B cell (primary cell): ENCODE measurements at places on chromosomes 2 and 18.
A peak's percentile ranks its signal among the peaks of the same experiment; 100 is the strongest.

- DNase-seq, result no peak
Measured at GRCh38 chr2:237479747-237480146, 7.3 kb upstream of the MLPH start.

GRCh38 chr18:7725473-7725872, 158.4 kb downstream of the PTPRM start:
- DNase-seq, result no peak

- peak; percentile 23 for DNase-seq
Measured at GRCh38 chr2:24492421-24493279, 1.6 kb downstream of the NCOA1 start.

DNA sequence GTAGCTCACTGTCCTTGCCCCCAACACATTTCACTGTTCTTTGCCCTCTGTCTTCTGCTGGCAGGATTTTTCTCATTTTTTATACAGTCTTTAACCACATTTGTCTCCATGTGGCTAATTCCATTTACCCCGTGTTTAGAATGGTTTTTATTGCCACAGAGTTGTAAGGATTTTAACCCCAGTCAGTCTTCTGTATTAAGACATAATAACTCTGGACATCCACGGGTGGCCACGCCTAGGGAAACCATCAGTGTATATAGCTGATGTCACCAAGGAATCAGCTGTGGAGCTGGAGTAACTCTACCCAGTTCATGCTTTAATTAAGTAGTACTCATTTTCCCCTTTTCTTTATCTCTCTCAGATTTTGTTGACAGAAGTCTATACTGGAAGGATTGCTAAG, 139.8 kb downstream of the MAP4K4 start:
- no peak for DNase-seq

DNA sequence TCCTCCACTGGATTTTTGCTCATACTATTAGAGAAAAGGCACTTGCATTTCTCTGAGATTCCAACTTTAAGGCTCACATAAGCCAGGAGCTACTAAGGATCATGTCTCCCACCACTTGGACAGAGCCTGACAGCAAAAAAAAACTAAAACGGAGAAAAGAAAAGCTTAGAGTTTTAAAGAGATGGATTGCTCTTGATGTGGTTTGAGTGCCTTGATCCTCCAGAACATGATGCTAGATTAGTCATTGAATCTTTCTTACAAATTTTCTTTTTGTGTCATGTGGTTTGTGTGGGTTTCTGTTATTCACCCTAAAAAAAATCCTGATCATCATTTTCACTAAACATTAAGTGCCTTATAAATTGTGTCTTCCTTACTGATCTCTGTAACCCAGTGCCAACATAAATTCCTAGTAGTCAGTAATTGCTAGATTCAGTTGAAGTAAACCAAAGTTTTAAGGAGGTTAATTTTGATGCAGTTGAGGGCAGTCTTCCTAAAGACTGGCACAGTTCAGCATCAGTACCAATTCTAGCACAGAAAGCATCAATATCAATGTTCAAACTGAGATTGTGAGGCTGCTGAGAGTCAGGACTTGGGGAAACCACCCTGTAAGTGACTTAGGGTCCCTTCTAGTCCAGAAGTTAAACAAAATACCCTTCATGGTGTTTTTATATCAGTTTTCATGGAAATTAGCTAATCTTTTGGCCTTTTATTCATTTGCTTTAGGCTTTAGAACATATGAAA, 206.3 kb downstream of the RAD51AP2 start:
- no peak for DNase-seq

GRCh38 chr2:120683701-120684100, 52.0 kb upstream of the GLI2 start:
- DNase-seq, result no peak

GRCh38 chr2:109009920-109010610, 21.0 kb upstream of the EDAR start:
- DNase-seq, result no peak

DNA sequence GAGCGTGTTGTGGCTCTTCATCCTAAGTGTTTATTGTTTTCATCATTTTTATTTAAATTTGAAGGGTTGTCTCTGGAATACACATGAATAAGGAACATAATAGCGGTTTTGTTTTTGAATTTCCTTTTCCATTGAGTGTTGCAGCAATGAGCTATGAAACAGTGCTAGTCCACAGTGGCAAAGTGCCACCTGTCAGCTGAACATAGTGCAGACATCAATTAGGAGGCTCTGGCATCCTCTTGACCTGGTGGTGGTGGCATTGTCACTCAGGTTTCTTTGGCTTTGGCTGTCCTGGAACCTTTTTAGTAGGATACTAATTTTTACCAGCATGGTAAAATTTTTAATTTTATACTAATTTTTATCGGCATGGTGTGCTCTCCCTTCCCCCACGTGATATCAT, 63.2 kb downstream of the UGGT1 start:
- no peak for DNase-seq

DNA sequence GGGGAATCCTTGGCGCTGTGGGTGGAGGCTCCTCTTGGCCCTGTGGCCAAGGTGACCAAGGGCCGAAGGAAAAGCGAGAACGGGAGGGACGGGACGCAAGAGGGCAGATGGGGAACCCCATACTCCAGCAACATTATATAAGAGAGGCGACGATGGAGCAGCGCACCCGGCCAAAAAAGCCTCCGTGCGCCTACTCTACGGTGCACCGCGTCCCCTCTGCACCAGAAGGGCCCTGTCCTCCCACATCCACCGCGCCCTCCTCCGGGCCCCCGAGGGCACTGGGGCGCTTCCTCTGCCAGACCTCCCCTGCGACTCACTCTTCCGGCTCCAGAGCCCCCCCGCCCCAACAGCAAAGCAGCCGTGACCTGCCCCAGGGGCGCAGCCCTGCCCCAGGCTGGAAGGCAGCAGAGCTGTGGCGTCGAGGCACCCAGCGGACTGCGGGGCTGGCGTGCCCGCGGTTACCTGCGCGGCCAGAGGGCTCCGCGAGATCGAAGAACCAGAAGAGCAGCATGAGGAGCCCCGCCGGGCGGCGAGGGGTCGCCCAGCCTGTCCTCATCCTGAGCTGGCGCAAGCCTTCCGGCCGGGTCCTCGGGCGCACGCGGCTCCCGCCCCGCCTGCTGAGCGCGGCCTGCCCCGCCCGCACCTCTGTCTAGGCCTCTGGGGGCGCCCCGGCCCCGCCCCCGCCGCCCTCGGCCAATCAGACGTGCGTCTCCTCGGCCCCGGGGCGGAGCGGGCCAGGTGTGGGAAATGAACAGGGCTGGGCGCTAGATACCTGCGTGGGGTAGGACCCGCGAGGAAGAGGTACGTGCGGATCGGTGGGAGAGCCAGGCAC, 106.3 kb upstream of the CD302 start:
- peak; percentile 90 for DNase-seq

DNA sequence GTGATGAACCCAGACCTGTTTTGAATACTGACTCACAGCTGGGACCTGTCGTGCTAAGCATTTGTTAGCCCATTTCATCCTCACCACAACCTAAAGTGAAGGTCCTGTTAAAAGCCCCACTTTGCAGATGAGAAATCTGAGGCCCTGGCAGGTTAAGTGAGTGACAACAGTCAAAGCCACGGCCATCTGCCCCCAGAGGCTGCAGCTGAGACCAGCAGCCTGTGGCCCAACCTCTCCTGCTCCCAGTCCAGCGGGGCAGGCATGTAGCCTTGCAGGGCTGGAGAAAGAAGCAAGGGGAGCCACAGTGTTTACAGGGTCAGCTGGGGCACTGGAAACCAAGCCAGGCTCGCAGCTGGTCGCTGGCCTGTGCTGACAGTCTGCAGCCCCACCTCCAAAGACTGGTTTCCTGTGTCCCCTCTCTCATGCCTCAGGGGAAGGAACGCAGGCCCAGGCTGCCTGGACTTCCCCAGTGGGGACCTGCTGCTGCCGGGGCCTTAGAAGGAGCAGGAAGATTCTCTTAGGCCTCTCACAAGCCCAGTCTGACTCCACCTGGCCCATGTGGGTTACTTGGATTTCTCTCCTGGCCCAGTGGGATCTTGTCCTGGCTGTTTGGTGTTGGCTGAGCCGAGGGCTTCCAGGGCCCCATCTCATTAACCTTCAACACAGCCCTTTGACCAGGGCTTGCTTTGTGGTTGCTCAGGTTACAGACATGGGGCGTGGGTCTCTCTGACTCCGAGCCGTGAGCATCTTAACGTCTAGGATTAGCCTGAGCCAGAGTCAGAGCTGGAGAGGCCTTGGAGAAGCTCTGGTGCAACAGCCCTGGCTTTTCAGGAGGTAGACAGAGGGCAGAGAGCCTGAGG, 1.7 kb downstream of the INPP5D start:
- no peak for DNase-seq

- DNase-seq, result no peak
Measured at GRCh38 chr2:69975853-69976462, 14.5 kb upstream of the ASPRV1 start.

- no peak for DNase-seq
Measured at GRCh38 chr18:42255908-42256765, 301.1 kb downstream of the PIK3C3 start.

DNA sequence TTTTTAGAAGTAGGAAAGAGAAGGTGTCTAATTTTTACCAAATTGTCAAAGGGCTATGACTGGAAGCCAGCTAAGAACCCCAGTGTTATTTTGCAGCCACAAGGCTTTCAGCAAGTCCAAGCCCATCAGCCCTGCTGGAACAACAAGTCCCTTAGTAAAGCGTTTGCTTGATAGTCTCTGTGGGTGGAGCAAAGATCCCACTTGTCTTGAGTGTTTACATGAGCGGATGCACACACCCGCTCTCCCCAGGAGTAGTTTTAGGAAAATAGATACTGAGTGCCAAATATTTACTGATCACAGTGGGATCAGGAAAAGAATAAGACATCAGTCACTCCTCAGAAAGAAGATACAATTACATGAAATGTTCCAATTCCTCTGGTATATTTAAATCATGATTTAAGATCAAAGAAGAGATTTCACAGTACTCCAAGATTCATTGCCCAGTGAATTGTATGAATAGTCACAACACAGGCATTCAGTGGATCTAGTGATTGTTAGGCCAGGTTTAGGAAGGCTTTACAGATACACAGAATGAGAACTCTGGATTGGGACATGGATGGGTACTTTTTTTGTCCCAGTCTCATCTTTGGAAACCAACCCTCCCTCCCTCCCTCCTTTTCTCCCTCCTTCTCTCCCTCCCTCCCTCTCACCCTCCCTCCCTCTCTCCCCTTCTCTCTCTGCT, 514.9 kb downstream of the PTPRM start:
- no peak for DNase-seq

DNA sequence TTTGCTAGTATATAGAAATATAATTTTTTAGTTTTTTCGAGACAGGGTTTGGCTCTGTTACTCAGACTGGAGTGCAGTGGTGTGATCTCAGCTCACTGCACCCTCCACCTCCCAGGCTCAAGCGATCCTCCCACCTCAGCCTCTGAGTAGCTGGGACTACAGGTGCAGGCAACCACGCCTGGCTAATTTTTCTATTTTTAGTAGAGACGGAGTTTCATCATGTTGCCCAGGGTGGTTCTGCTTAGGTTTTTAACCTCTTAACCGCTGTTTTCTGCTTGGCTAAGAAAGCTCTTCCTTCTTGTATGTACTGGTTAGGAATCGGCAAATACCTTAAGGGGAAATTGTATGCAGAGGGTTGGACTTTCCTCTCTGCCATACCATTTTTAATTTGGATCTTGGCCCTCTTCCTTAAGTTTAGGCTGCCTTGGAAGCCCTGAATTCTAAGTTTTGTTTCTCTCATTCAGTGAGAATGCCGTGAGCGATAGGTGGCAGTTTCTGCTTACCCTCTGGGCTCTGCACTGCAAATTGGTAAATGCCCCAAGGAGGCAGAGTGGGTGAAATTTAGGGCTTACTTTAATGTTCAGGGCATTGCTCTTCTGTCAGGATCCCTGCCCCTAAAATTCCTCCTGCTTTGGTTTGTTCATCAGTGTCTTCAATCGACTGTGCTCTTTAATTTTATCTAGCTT, 32.3 kb downstream of the EML6 start:
- peak; percentile 61 for DNase-seq

- DNase-seq, result no peak
Measured at GRCh38 chr2:65501836-65502235, 69.4 kb upstream of the SPRED2 start.

GRCh38 chr2:88265352-88266303, 95.5 kb downstream of the THNSL2 start:
- no peak for DNase-seq

- no peak for DNase-seq
Measured at GRCh38 chr2:58235984-58236383, 5.1 kb downstream of the FANCL start.

GRCh38 chr2:23662941-23663920, 263.7 kb downstream of the ATAD2B start:
- DNase-seq, result no peak

GRCh38 chr2:49251766-49252165, 97.5 kb upstream of the FSHR start:
- DNase-seq, result no peak

DNA sequence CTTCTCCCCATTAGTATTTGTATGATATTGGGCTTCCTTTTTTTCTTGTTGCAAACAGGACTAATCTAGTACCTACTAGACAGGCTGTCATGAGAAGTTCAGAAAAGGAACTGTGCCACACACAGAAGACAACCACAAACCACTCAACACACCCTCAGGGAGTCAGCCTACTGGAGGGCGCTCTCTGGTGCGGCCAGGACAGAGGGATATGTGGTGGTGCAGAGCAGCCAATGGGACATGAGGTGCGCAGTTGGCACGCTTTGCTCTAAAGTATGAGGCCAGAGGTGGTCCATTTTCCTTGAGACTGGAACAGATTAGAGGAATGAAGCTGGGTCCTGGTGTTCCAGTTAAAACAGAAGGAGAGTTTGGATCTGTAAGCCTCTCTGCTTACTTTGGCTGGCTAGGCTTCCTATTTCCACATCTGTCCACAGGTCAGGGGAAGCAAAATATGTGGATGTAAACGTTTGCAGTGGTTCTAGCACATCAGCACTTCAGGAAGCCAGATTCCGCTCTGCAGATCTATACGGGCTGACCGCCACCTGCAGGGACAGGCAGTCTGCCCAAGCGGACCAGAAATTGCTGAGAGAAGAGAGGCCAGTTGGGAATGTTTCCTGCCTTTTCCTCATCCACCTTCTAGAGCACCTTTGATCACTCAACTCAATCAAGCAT, 114.1 kb downstream of the GFPT1 start:
- DNase-seq, result no peak

- DNase-seq, result peak; percentile 61
Measured at GRCh38 chr2:157897106-157897971, 21.2 kb upstream of the ACVR1 start.
